GM18507 (cell line): ENCODE measurements at places on chromosomes 5 and 9.

GRCh38 chr9:133640580-133641395, 4.6 kb downstream of the DBH start:
- no peak for DNase-seq

DNA sequence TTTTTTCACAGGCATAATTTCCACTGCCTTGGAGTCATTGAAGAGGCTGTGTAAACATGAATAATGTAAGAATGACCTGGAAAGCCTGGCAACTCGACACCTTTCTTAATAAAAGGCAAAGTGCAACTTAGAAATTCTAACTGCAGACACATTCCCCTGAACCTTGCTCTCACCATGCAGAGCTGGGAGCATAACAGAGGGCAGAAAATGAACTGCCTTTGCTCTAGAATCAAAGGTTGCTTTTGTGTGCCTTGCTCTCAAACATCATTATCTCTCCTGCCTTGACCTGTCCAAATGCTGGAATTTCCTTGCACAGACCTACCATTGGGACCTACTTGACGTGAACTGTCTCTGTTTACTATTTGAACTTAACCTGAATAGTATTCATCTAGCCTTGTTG, 462.0 kb upstream of the ZNF462 start:
- no peak for DNase-seq

- DNase-seq: no peak
Observed at GRCh38 chr9:99169982-99170761, 51.6 kb downstream of the ALG2 start.

DNA sequence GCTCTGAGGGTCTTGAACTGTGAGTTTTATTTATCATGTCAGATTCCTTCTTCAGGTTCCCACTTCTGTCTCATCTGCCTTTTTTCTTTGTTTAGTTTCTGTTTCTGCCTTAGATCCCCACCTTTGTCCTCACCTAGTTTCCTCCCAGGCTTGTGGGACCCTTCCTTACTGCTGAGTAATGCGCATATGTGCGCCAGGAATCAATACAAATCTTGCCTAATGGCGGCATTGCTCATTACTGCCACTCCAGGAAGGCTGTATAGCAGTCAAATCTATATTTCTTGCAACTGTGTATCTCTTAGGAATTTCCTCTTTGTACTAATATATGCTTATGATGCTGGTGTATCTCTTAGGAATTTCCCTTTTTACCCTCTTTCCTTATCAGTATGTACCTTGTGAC, 465.4 kb downstream of the DMRT2 start:
- DNase-seq: no peak

- no peak for DNase-seq
Observed at GRCh38 chr5:93307557-93307956, 273.5 kb downstream of the NR2F1-AS1 start.

DNA sequence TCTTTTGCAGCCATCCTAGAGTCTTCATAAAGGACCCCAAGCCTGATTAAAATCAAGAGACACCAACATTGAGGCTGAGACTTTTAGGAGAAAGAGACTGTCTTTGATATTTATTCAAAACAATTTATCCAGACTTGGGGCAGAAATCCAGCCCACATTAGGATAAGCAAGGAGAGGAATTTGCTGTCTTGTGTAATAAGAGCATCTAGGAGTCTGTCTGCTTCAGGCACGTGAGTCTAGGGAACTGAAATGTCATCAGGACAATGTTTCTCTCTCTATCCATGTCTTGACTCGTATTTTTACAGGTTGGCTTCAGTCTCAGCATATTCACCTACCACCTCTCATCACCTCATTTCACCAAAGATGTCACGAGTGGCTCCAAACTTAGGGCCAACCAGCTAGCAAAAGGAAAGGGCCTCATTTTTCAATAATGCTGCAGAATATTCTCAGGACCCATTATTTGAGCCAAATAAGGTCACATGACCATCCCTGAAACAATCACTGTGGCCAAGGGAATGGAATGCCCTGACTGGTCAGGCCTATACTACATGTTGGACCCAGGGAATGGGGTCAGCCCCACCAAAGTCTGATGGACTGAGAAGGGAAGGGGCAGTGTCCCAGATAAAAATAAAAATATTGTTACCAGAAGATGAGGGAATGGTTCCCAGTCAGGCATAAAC, 70.3 kb upstream of the SAP30L start:
- no peak for DNase-seq
